ENCODE measurements at places on chromosomes 11 and 22. TPM values are rescaled to one million over a fixed set of nuclear protein-coding genes. Genes with fewer than 3 reads are reported as not detected.

DNA sequence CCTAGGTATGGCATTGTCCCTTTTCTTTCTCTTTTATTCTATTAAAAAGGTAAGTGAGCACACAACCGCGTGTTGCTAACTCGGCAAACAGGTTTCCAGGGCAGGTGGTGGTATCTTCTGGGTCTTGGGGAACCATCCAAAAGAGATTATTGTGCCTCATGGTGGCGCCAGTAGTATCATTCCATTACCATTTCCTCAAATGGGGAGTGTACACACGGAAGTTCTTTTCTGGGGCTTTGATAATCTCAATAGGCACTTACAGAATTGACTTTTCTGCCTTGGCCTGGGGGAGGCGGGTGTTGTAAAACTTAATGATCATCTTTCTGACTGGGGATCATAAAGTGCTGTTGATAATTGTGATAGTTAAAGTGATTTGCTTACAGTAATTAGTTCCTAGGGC, 234.1 kb downstream of the KIRREL3 start:
- no peaks in the 10 kb centered on the region for H3K4me1 ChIP-seq
- H3K27me3 ChIP-seq: no peaks in the 10 kb centered on the region
- H3K4me3 ChIP-seq: no peak overlapping the region
- DNase-seq: no peak

DNA sequence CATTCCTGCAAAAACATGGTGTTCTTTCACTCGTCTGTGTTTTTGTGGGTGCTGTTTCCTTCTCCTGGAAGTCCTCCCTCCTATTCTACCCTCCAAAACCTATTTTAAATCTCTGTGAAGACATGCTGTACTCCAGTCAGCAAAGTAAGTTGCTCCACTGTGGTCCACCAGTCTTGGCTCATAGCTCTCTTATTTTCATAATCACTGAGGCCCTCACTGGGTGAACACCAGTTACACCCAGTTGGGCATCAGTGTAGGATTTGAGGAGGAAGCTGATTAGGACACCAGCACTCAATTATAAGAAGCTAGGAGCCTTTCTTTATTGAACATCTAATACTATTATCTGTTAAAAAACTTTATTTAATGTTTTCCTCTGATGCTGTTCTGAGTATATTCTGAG, 23.9 kb upstream of the EED start:
- H3K27me3 ChIP-seq: peaks cover 2% of the 10 kb centered on the region
- peaks cover 6% of the 10 kb centered on the region for H3K36me3 ChIP-seq
- peaks cover 9% of the 10 kb centered on the region for H3K4me1 ChIP-seq
- no peak for DNase-seq
- H3K4me3 ChIP-seq: no peak overlapping the region

GRCh38 chr22:45507798-45508197, 5.1 kb downstream of the FBLN1 start:
- peaks cover 23% of the 10 kb centered on the region for H3K27me3 ChIP-seq
- no peak overlapping the region for H3K27ac ChIP-seq
- no peak for DNase-seq

DNA sequence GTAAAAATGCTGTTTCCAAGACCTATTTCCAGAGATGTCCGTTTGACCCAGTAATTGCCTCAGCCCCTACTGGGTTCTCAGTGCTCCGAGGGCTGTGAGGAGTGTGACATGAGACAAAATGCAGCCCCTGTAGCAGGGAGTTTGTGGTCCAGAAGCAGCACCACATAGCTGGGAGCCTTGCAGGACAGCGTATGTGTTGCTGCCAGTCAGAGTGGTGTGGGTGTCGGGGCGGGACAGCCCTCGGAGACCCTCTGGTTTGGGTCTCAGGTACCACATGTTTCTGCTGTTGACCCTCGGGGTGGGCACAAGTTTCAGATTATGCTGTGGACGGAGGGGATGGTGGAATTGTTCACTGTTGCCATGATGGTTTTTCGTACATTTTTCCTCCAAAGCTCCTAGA, 17.2 kb downstream of the TBC1D22A start:
- H3K27me3 ChIP-seq: peaks cover 1% of the 10 kb centered on the region
- no peak overlapping the region for H3K4me3 ChIP-seq
- no peak overlapping the region for H3K27ac ChIP-seq
- no peak for DNase-seq
- peaks cover 36% of the 10 kb centered on the region for H3K4me1 ChIP-seq

GRCh38 chr11:79219186-79220045, 221.4 kb downstream of the TENM4 start:
- DNase-seq: no peak
- H3K27ac ChIP-seq: no peak overlapping the region
- H3K27me3 ChIP-seq: no peaks in the 10 kb centered on the region
- H3K4me3 ChIP-seq: no peak overlapping the region
- no peaks in the 10 kb centered on the region for H3K4me1 ChIP-seq
- no peaks in the 10 kb centered on the region for H3K36me3 ChIP-seq

DNA sequence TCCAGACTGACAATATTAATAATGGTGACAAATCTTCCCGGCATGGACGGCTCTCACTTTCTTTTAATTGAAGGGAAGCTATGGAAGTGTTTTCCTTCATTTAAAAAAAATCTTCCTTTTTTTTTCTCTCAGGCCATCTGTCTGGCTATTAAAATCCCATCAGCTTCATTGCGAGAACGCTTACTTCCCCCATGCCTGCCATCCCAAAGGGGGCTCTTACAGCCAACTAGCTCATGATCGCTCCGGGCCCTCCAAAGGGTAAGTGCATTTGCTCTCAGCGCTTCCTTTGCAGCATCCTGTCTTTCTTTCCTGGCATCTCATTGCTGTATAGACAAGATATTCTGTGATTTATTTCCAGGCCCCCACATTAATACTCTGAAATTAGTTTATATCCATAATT, 20.7 kb downstream of the CACNG2 start:
- no peaks in the 10 kb centered on the region for H3K36me3 ChIP-seq
- no peak overlapping the region for H3K27ac ChIP-seq
- no peak for DNase-seq

DNA sequence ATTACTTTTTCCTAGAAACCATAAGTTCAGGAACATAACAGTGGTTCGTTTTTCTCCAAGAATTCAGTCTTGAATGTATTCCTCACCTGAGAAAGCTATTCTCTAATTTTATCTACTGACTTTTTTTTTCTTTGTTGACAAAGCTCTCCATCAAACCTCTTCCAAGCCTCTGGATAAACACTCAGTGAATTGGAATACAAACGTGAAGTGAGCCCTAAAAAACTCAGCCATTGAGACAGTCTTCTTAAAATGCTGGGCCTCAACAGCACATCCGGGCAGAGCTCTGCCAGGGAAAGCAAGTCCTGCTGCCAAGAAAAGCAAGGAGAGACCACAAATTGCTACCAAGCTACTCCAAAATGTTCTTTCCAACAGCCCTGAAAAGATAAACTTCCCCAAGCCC, 7.7 kb upstream of the SLC1A2 start:
- no peak overlapping the region for H3K4me3 ChIP-seq
- no peak for DNase-seq
- H3K27me3 ChIP-seq: peaks cover 60% of the 10 kb centered on the region

DNA sequence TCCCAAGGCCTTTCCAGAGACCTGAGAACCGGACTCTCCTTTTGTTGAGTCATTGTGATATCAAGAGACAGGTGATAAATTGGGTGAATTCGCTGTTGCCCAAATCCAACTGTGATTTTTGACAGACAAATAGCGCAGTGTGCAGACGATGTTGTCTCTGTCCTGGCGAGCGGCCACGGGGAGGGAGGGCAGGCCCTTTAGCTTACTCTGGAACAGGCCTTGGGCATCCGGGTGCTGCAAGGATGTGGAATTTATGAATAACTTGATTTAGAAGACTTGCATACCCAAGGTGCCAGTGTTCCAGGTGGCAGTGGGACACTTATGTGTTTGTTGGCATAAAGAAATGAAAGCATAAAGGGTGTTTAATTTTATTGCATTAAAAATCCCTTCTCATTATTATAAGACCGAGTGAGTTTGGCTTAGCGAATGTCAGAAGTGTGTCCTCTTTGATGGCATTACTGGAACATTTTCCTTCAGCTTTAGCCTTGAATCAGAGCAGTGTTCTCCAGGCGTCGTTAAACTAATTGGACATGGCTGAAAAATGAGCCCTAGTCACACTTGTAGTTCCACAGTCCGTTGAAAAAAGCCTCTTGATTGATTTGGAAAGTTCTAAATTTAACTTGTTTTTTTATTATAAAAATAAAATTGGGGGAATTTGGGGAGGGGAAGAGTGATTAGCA, 9.4 kb downstream of the LDLRAD3 start:
- no peak overlapping the region for H3K27ac ChIP-seq
- H3K4me3 ChIP-seq: no peak overlapping the region
- no peaks in the 10 kb centered on the region for H3K4me1 ChIP-seq
- H3K27me3 ChIP-seq: peaks cover 12% of the 10 kb centered on the region
- H3K36me3 ChIP-seq: no peaks in the 10 kb centered on the region
- DNase-seq: no peak

Gene BCO2
- 2.4 TPM for total RNA-seq

Gene OR8B12
- total RNA-seq: not detected

Data from activated naive CD8-positive, alpha-beta T cell treated with anti-CD3 and anti-CD28 coated beads, Interleukin-2, amount 10 ng/mL, durations not matched to agents 7 days and 5 days (primary cell).